Right cardiac atrium (tissue), 5 donors: ENCODE measurements at places on chromosomes 5 and 9. TPM values are rescaled to one million over a fixed set of nuclear protein-coding genes. Genes with fewer than 3 reads are reported as not detected.

Gene POLK
- 24.3 TPM for total RNA-seq

Gene TAF11L12
- total RNA-seq: not detected

Gene C9
- total RNA-seq: not detected

Gene FOXD4L3
- 0.26 TPM for total RNA-seq

DNA sequence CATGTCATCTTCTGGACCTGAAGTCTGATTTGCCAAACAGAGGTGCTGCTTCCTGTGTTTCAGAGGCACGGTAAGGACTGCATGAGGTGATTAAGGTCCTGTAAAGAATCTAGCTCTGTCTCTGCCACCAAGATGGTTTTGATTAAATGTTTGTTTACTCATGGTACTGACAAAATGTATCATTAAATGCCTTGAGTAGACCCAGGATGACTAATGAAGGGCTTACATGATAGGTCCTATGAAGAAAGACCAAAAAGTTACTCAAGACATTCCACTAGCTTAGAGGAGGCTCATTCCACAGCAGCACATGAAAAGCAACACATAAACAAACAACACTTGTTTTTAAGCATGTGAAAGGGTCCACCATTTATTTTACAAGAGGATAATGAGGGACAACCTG lies 100.9 kb downstream of the BOD1 start:
- no peak for DNase-seq

DNA sequence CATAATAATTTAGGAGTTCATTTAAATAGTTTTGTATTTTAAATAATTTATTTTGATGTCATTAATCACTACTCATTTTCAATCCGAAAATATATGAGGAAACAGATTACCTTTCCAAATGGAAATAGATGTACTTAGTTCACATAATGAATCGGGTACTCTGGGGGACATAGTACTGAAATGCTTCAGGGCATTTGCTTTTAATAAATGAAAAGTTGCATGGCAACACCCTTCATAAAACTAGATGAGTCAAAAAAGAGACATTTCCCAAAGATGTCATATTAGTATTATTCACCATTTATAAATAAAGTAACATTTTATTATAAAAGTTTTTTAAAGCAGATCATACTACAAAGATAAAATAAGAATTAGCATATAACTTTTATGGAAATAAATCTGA lies 177.8 kb downstream of the MCTP1 start:
- DNase-seq: no peak

- no peak for DNase-seq
Observed at GRCh38 chr9:129573977-129574376, 46.9 kb downstream of the C9orf50 start.

DNA sequence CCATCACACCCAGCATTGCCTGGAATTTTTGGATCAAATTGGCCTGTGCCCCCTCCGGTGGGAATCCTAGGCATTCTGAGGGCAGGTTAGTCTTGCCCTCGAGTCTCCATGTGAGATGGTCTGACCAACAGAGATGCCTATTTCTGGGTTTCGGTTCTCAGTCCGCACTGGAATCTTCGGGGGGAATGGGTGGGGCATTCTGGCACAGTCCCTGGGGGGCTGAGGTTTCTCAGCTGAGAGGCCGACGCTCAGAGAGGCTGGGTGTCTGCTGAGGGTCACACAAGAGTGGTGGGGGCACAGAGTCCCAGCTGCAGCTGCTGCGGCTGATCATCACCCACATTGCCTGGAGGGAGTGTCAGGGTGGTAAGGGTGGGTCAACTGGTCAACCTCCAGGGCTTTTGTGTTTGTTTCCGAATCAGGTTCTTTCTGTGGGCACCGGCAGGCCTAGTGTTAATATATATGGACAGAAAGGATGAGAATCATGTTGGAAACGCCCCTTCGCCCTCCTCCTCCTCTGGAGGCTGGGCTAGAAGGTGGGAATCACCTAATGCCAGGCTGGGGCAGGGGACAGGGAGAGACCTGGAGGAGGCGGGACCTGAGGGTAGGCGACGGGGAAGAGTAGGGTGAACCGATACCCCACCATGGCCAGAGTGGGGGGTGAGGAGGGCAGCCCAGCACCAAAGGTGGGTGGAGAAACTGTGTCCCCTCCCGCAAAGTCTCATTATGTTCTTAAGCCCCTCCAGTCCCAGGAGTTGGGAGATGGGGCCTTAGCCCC lies 149.5 kb upstream of the PHYKPL start:
- DNase-seq: no peak
